Esophagus mucosa (tissue), 1 donor: ENCODE measurements at places on chromosomes 6 and 20.
A peak's percentile ranks its signal among the peaks of the same experiment; 100 is the strongest.

DNA sequence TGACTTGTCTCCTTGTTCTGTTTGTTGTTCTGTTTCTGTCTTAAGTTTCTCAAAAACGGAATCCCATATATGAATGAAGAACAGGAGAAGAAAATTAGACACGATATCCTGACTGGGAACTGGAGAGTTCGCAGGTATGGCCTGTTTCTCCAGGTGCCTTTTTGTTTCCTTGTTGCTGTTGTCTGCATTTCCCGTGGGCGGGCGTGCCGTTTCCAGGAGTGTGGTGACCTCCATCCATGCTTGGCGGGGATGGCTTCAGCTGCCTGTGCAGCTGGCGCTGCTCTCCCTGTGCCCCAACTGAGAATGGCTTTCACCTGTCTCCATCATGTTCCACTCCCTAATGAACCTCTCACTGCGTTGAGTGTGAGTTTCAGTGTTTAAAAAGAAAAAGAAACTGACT, 4.4 kb downstream of the PNLDC1 start:
- ATAC-seq, result peak; percentile 27

- ATAC-seq, result no peak
Observed at GRCh38 chr20:17417225-17417624, 114.0 kb downstream of the BFSP1 start.

DNA sequence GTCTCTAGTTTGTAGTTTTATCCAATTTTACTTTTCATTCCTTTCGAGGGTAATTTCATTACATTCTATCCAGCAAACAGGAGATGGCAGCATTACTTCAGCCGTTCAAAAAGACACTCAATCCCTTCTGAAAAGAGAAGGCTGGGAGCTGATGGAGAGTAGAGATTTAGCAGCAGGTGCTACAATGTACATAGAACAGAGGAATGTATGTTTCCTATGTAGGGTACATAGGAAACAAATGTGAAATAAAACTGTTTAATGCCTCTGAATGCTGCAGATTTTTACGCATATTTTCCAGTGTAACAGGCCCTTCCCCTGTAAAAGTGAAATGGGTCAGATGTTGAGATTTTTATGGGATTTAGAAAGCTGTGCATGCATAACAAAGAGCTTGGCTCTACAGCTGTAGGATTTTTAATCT, 16.0 kb downstream of the RPS12 start:
- no peak for ATAC-seq

GRCh38 chr6:134814076-134814695, 135.7 kb downstream of the ALDH8A1 start:
- peak; percentile 80 for ATAC-seq

DNA sequence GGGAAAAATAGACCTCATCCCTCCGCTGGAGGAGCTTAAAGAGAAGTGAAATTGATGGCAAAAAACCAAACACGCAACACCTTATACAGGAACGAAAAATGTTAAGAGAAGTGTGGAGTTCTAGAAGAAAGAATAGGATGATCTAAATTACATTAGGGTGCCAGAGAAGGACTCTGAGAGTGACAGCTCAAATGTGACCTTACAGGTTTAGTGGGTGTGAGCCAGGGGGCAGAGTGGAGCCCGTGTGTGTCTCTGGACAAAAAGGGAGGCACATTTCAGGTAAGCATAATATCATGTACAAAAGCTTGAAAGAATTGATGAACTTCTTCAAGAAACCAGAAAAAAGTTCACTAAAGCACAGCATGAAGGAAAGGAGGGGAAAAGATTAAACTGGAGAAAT, 20.8 kb downstream of the HLA-DRA start:
- ATAC-seq, result no peak

GRCh38 chr20:2798095-2798805, 2.2 kb downstream of the CPXM1 start:
- no peak for ATAC-seq

- ATAC-seq, result no peak
Observed at GRCh38 chr6:31474871-31475286, 23.1 kb upstream of the MICB start.

DNA sequence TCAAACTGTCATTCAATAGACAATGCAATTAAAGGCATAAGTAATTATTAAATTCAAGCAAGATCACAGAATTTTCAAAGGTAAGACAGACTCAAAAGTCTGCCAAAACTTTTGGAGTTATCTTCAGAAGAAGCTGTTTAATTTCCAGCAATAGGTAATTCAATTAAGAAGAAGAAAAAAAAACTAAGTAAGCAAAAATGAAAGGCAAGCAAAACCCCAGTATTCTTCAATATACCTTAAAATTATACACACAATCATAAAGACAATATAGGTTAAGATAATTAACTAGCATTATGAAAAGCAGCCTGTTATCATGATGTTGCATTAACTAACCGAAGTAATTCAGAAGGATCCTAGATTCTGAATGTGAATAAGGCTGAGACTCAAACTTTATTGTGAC, 3.5 kb downstream of the LATS1 start:
- ATAC-seq, result no peak

DNA sequence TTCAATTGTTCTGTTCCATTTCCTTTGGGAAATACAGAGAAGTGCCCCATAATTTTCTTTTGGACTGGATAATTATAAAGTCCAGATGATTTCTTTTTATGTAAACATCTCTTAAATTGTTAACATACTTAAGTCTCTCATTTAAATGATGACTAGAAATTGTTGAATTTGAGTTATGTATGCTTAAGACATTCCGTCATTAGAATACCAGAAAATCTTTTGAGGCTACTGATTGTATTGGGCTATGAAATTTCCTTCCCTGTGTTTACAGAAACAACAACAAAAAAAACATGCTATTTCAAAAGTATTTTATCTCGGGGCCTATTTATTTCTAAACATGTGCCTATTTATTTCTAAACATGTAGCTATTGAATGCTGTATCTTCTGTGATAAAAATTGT, 125.4 kb downstream of the SH3BGRL2 start:
- no peak for ATAC-seq

GRCh38 chr6:90028995-90029635, 134.8 kb downstream of the GJA10 start:
- no peak for ATAC-seq

GRCh38 chr20:49187330-49187850, 744 bp downstream of the STAU1 start:
- ATAC-seq, result peak; percentile 2

DNA sequence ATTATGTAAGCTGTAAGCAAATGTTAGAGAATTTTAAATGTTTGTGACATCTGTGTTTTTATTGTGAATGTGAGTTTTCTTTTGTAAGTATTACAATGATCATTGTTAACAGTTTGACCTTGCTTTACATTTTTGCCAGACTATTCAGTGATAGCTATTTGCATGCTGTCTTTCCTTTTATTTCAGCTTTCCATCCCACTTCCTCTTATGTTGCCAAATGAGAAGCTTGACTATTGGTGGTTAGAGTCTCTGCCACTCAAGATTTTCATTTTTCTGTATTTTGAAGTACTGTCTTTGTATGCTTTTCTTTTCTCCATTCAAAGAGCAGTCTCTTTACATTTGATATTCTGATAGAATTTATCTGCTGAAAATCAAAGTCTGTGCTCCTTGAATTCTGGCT, 104.1 kb downstream of the PRIM2 start:
- no peak for ATAC-seq

DNA sequence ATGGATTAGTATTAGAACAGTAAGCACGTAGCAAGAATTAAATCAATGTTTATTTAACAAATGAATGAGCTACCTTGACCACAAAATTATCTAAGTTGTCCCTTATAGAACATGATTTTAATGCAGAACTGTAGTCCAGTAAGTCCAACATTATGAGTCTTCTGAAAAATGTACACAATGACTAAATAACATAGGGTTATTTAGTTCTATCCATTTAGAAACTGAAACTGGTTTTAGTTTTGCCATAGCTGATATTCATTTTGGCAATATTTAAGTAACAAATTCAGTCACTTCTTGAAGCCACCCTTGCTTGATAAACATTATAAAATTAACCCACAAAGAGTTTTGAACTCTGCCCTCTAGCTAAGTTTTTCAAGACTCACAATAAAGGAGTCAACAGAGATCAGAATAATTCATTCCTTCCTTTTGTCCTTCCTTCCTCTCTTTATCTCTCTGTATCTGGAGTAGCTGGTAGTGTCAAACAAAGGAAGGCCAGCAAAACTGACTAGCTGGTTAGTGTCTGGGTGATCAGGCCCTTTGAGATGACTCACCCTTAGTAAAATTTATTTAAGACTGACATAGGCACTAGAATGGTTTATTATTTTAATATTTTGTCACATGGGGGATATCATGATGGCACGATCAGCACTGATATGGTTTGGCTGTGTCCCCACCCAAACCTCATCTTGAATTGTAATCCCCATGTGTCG, 115.1 kb downstream of the BTBD9 start:
- no peak for ATAC-seq

DNA sequence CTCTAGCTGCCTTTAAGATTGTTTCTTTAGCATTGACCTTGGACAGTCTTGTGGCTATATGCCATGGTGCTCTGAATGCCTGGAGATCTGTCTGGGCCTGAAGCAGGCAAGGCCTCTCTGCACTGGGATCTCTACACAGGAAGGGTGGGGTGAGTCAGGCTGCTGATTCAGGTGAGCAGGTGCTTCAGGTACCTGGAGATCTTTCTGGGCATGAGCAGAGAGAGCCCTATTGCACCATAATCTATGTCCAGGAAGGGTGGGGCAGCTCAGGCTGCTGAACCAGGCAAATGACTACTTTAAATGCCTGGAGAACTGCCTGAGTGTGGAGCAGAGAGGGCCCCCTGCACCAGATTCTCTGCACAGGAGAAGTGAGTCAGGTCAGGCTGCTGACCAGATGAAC, 94.5 kb downstream of the TPBG start:
- ATAC-seq, result peak; percentile 100

DNA sequence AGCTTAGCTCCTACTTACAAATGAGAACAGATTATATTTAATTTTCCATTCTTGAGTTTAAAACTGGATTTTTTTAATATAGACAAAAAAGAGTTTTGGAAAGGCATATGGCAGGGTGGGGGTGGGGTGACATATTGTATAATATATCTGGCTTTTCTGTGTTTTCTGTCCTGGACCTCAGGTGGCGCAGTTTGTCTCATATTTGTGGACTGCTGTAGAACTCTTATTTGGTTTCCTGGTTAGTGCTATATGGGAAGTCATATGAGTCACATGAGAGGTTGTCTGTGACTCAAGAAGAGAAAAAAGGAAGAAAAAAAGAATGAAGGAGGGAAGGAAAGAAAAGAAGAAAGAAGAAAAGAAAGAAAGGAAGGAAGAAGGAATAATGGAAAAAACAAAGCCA, 131.8 kb downstream of the CLVS2 start:
- ATAC-seq, result no peak

GRCh38 chr20:7765221-7765620, 175.0 kb downstream of the HAO1 start:
- no peak for ATAC-seq

- no peak for ATAC-seq
Observed at GRCh38 chr20:1926237-1926636, 31.0 kb downstream of the SIRPA start.

DNA sequence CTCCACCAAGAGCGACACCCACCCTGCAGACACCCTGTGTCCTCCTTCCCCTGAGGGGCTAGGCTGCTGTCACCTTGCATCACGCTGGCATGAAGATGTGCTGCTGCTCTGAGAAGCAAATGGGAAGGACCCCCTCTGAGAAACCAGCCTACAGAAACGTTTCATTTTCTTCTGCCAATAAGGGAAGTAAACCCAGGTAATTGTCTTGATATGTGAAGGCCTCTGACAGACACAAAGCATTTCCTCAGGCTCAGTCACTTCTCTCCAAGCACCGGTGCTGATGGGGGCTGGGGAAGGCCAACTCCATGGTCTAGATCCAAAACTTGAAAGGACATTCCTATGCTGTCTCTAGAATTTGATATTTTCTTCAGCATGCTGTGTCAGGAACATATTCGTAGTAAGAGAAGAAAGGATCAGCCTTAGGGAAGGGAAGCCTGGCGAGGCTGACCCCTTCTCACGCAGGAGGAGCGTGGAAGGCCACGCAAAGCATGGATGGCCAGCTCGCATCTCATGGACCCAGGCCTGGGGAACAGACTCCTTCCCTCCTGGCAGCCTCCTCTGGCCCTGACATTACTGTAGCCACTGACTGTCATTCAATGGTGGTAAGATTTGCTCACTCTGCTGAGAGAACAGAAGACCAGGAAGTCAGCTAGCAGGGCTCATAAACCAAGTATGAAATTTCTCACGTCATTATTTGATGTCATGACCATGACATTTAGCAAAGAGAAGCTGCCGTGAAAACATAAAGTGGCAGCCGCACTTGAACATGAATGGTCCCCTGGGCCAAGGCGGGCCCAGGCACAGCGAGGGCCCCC, 20.4 kb downstream of the ACSS1 start:
- ATAC-seq, result no peak

GRCh38 chr20:44054118-44054517, 132.9 kb downstream of the JPH2 start:
- ATAC-seq, result no peak

- ATAC-seq, result no peak
Observed at GRCh38 chr6:37801605-37801940, 18.0 kb upstream of the ZFAND3 start.

DNA sequence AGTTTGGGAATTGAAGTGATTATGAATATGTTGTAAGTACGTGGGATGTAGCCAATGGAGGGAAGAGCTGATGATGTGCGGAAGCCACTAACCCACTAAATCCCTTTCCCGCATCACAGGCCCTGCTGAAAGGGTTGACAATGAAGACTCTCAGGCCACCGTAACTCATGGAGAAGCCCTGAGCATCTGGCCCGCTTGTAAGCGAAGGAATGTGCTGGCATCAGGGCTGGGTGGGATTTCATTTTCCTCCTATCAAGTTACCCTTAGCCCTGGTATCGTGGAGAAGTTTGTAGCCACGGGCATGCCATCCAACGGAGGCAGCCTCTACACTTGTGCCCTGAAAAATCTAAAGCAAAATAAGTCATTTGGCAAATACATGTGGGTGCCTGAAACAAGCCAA, 355.0 kb downstream of the CDH26 start:
- no peak for ATAC-seq

- ATAC-seq, result no peak
Observed at GRCh38 chr6:31086788-31087440, 25.5 kb downstream of the C6orf15 start.

DNA sequence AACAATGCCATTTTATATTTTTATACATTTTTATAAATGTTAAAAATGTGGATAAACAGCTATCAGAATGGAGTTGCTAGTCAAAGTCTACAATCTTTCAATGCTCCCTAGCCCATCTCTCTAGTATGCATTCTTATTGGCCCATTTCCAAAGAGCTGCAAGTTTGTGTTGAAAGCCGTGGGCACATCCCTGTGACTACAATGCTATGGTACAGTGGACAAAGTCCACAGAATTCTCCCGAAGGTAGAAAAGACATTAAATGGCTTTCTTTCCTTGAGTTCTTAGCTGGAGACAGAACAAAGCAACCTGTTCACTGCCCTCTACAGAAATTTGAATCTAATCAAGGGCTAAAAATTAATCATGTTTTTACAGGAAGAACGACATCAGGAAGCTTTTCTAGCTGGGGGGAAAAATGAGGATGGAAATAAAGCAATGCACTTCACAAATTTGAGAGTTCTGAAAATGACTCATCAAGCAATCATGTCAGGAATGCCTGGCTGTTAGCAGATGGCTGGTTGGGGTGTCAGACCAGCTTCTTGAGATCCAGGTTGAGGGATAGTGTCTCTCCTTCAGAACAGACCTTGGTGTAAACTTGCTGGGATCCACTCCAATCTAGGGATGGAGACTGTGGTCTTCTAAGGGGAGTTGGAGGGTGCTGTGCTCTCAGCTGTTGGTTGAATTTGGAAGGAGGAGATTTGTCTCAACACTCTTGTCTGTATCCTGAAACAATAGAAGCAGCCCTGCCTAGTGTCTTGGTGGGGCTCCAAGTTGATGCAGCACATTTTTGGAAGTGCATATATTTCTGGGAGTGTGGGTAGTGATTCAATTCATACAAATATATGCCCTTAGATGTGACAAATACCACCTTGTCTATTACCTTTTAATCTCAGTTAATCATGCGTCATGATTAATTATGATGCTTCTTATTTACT, 143.4 kb upstream of the PHACTR1 start:
- ATAC-seq, result no peak
